Stromal cell of bone marrow (primary cell): ENCODE measurements at places on chromosomes 3 and 15.

GRCh38 chr3:149535333-149535685 is 60.8 kb downstream of the TM4SF4 start:
- no peak for DNase-seq

GRCh38 chr3:184812662-184813042 is 686 bp downstream of the VPS8 start:
- DNase-seq, result no peak

DNA sequence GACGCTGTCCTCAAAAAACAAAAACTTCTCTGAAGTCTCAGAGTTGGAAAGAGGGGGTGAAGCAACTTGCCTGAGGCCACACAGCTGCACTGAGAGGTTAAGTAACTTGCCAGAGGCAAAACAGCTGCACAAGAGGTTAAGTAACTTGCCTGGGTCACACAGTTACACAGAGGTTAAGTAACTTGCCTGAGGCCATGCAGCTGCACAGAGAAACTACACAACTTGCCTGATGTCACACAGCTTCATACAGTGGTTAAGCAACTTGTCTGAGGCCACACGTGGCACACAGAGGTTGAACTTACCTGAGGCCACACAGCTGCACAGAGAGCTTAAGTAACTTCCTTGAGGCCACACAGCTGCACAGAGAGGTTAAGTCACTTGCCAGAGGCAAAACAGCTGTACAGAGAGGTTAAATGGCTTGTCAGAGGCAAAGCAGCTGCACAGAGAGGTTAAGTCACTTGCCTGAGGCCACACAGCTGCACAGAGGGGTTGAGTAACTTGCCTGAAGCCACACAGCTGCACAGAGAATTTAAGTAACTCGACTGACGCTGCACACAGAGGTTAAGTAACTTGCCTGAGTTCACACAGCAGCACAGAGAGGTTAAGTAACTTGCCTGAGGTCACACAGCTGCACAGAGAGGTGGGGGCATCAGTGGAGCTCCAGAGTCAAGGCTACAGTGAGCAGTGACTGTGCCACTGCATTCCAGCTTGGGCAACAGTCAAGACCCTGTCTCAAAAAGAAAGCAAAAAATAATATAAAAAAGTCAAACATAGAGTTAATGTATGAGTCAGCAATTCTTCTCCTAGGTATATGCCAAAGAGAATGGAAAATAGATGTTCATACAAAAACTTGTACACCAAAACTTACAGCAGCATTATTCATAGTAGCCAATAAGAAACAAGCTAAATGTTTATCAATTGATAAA is 12.0 kb upstream of the ACAD9 start:
- DNase-seq, result no peak

GRCh38 chr3:73350996-73351395 is 273.7 kb downstream of the PDZRN3 start:
- DNase-seq, result no peak

DNA sequence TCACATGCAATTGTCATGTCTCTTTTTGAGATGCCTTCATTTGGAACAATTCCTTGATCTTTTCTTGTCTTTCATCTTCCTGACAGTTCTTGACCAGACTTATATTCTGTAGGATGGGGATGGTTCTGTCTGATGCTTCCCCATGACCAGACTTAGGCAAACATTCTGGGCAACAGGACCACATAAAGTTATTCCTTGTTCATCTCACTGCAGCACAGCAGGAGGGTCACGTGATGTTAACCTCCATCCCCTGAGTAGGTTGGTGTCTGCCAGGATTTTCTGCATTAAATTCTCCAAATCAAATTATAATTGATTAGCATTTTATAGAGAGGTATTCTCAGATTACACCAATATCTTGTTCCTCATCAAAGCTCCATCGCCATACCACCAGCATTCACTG is 7.8 kb downstream of the DLEC1 start:
- no peak for DNase-seq

GRCh38 chr3:6803619-6804018 is 57.3 kb upstream of the GRM7 start:
- no peak for DNase-seq

- no peak for DNase-seq
Measured at GRCh38 chr3:171543759-171544300, 83.6 kb upstream of the TNIK start.
